Activated naive CD4-positive, alpha-beta T cell treated with anti-CD3 and anti-CD28 coated beads, Interleukin-2, amount 50 U/mL, for 16 hours (primary cell): ENCODE measurements at places on chromosomes 5 and 9.

GRCh38 chr9:35871545-35871944 is 1.3 kb upstream of the OR13J1 start:
- no peak for DNase-seq

GRCh38 chr9:98545021-98545420 is 163.7 kb downstream of the GABBR2 start:
- DNase-seq, result no peak

GRCh38 chr9:29422438-29422837 is 1849.2 kb upstream of the C9orf72 start:
- DNase-seq, result no peak

DNA sequence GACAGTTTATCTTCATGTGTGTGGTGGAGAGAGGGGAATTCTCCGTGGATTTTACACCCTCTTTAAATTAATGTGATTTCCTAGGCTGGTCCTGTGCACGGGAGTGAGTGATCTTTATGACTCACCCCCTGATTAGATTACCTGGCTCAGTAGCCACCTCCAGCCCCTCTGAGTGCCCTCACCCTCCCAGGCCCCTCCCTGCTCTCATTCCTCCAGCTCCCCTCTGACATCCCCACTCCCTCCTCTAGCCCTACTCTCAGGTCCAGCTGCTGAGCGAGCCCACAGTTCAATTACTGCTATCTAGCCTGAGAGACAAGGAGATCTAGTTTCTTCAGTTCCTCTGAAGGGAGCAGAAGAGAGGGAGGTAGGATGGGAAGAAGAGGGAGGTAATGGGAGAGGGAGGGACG is 61.8 kb upstream of the ARAP3 start:
- no peak for DNase-seq

- DNase-seq, result no peak
Observed at GRCh38 chr5:73624888-73625287, 1.1 kb upstream of the ARHGEF28 start.

DNA sequence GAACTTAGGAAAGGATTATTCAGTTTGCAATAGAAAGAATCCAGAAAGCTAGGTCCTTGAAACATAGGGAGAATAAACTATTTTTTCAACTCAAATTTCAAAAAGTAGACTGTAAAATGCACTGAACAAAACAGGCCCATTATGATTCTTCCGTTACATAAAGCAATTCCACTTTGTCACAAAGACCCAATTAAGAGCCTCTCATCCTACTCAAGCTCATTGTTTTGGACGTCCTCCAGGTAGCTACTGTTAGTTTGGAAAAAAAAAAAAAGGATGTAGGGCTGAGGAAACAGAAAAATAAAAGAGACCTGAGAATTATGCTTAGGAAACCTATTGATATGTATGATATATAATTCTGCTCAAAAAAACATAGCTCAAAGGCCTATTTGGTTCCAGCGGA is 74.0 kb downstream of the DIRAS2 start:
- no peak for DNase-seq

- no peak for DNase-seq
Observed at GRCh38 chr5:150596313-150596712, 44.1 kb upstream of the SYNPO start.

- DNase-seq, result no peak
Observed at GRCh38 chr9:91416096-91416712, 7.4 kb downstream of the NFIL3 start.

- no peak for DNase-seq
Observed at GRCh38 chr9:99814359-99814758, 7.3 kb upstream of the NR4A3 start.

GRCh38 chr9:86069206-86069869 is 30.0 kb downstream of the GOLM1 start:
- no peak for DNase-seq

GRCh38 chr5:119340597-119341218 is 15.1 kb upstream of the TNFAIP8 start:
- DNase-seq, result no peak

DNA sequence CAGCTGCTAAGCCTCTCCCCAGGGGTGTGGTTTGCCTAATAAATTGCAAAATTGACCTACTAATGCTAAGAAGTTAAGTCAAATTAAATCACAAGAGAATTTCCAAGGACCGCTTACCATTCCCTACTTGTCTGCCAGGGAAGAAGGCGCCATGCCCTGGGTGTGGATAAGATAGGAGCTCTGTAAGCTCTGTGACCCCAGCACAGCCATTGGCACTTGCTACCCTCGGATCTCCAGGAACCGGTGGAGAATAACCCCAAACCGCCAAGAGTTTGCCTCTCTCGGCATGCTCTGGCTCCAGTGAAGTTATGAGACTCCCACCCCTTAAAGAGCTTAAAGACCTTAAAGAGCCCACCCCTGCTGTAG is 58.9 kb downstream of the NEURL1B start:
- no peak for DNase-seq

DNA sequence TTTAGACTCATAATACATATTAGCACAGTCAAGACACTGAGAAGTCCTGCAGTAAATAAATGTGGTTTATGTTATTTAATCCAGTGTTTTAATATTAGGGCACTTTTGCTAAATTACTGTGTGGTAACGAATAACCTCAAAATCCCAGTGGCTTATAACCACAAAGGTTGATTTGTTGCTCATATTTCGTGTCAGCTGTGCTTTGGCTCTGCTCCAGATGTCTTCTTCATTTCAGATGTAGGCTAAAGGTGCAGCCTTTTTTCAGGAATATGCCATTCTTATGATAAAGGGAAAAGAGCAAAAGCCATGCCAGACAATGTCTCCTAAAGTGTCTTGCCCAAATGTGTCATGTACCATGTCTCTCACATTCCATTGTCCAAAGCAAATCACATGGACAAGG is 144.8 kb downstream of the BRINP1 start:
- no peak for DNase-seq

- no peak for DNase-seq
Observed at GRCh38 chr9:37437621-37438020, 15.1 kb downstream of the GRHPR start.

DNA sequence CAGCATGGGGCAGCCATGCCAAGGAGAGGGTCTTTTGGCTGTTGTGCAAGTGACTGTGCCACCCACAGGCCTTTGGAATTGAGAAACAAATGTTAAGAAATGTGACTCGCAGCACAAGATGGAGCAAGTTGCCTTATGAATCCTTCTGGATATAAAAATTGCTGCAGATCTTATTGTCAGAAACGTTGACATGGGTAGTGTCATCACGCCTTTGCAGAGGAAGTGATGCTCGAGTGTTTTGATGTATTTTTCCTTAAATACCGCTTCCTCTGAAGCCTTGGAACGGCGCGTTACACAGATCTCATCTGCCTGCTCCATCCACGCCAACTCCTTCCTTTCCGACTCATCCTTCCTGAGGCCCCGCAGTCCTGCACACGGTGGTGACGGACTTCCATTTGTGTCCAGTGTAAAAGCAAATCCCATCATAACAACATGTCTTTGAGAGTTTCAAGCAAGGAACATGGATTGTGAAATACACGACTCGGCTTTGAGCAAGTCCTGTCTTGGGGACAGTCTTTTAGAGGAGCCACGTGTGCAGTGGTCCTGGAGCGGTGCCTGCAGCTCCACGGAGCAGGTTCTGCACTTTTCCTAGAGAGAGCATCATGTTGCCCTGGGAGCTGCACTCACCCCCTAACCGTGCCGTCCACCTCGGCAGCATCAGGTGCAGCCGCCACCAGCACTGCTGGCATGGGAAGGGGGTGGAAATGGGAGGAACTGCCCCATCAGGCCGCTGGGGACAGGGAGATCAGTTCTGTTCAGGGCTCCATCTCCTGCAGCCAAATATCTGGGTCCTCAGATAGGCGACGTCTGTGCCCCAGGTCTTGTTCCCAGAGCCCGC is 15.1 kb downstream of the ROPN1L start:
- DNase-seq, result no peak

- DNase-seq, result no peak
Observed at GRCh38 chr5:68456756-68457217, 241.2 kb downstream of the PIK3R1 start.

- no peak for DNase-seq
Observed at GRCh38 chr9:14079440-14079839, 234.5 kb downstream of the NFIB start.

DNA sequence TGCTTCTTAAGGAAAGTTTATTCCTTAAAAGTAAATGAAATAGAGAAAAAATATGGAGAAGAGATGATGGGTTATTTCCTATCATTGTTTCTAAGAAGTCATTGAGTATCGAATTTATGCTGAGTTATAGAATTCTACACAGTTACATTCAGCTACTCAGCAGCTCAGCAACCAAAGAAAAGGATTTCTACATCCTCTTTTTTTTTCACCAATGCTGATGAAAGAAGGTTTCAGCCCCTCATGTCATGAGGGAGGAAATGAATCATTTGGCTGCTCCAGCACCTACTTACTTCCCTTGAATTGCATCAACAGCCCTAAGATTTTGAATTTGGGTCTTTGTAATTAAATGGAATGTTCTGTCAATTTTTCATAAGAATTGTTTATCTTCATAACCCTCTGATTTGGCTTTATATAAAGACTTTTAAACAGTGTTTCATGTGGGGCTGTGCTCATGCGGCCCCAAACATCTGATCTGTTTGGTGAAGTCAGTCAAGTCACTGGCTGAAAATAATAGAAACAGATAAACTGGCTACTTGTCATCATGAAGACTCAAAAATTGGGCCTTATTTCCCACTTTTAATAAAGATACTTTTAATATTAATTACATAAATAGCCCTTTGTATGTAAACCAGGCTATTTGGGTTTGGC is 18.5 kb upstream of the SNX2 start:
- no peak for DNase-seq

- no peak for DNase-seq
Observed at GRCh38 chr9:135823036-135823435, 84.3 kb downstream of the CAMSAP1 start.

GRCh38 chr9:69542058-69542457 is 130.1 kb downstream of the APBA1 start:
- DNase-seq, result no peak

DNA sequence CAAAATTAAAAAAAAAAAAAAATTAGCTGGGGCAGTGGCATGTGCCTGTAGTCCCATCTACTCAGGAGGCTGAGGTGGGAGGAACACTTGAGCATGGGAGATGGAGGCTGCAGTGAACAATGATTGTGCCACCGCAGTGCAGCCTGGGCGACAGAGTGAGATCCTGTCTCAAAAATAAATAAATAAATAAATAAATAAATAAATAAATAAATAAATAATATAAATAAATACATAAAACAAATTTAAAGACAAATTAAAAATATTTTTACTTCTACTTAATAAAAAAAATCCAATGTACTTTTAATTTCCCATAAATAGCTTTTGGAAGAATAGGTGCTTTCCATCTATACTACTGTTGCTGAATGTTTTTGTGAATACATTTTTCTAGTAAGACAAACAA is 598.4 kb upstream of the EDIL3 start:
- DNase-seq, result no peak

- no peak for DNase-seq
Observed at GRCh38 chr9:91305596-91306295, 56.0 kb downstream of the AUH start.

- DNase-seq, result no peak
Observed at GRCh38 chr5:90135779-90136378, 273.7 kb downstream of the CETN3 start.

DNA sequence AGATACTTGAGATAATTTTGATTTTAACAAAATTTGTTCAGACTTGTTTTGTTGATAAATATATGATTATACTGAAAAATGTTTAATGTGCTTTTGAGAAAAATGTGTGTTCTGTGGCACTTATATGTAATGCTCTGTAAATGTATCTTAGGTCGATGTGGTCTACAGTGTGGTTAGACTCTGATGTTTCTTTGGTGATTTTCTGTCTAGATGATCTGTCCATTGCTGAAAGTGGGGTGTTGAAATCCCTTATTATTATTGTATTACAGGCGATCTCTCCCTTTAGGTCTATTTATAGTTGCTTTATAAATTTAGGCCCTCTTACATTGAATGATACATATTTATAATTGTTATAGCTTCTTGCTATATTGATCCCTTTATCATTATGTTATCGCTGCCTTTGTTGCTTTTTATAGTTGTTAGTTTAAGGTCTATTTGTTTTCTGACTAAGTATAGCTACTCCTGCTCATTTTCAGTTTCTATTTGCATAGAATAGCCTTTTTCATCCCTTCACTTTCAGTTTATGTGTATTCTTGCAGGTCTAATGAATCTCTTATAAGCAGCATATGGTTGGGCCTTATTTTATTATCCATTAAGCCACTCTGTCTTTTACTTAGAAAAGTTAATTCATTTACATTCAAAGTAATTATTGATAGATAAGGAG is 124.3 kb downstream of the MRPS30 start:
- DNase-seq, result no peak

DNA sequence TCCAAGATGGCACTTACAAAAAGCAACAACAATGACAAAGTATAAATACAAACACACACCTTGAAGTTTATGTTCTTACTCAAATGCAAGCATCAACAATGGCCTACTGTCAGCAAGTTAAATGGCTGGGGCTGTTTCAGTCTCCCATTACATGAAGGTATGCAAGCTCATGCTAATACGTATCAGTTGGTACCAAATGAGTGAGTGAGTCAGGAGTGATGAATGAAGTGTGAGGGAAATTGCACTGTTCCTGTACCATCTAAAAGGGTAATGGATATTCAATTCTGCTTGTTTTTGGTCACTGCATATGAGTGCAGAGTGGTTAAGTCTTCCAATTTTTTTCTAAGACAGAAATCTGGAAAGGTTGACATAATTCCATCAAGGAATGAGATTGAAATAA is 964.9 kb downstream of the MAT2B start:
- no peak for DNase-seq

- DNase-seq, result no peak
Observed at GRCh38 chr9:131943351-131943841, 136.3 kb downstream of the MED27 start.

- no peak for DNase-seq
Observed at GRCh38 chr5:123976379-123977033, 464.5 kb downstream of the CSNK1G3 start.

DNA sequence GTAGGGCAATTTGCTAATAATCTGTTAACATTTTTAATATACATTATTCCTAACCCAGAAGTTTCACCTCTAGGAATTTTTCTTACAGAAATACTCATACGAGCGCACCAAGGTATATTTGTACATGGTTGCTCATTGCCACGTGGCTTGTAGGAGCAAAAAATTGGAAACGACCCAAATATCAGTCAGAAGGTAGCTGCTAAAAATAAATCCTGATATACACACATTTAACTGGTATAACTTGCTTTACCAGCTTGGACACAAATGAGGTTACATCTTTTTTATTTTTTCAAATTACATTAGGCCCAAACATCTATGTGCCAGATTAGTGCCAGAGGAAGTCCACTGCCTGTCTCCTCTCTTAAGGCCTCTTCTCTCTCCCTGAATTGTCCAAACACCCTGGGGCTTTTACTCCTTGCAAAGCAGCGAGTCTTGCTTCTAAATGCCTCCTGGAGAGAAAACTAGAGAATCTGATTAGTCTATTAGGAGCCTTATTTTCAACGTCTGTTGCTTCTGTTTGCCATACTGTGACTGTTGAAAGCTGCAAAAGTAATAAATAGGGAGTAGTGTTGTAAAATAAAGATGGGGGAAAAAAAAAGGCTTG is 92.0 kb upstream of the SSBP2 start:
- DNase-seq, result no peak

DNA sequence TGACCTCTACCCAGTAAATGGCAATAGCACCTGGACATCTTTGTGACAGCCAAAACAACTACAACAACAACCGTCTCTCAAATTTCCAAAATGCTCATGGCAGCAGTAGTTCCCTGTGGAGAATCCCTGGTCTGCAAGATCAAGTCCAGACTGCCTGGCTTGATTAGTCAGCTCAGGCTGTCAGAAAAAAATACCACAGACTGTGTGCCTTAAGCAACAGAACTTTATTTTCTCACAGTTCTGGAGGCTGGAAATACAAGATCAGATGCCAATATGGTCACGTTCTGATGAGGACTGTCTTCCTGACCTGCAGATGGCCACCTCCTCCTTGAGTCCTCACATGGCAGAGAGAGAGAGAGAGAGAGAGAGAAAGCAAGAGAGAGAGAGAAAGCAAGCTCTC is 52.3 kb upstream of the MOCS2 start:
- DNase-seq, result no peak
